HepG2 (cell line): ENCODE measurements at places on chromosomes 1 and 21. TPM values are rescaled to one million over a fixed set of nuclear protein-coding genes. Genes with fewer than 3 reads are reported as not detected.

DNA sequence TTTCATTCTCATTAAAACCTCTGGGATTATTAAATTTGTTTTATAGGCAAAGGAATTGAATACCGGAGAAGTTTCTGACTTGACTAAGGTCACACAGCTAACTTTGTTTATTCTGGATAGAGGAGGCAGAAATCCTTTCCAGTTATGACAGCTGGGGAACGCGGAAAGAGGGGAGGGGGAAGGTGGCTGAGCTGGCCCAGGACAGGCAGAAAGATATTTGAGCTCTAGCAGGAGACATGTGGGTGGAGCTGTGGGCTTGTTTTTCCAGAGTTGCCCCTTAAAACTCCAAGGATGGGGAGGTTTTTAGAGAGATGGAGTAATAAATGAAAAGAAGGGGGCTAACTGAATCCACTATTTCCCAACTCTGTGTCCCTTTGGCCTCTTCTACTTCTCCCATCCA is 27.8 kb downstream of the FOXD2 start:
- no peak for DNase-seq
- H3K27me3 ChIP-seq = no peaks in the 10 kb centered on the region; the same call in 1 of the 2 replicates
- no peak overlapping the region for H3K4me3 ChIP-seq

Gene PDC
- not detected in 2 replicates for total RNA-seq

Gene H3-3A
- 221 and 312 TPM in 2 replicates for total RNA-seq

Gene CCDC185
- not detected in 2 replicates for total RNA-seq

DNA sequence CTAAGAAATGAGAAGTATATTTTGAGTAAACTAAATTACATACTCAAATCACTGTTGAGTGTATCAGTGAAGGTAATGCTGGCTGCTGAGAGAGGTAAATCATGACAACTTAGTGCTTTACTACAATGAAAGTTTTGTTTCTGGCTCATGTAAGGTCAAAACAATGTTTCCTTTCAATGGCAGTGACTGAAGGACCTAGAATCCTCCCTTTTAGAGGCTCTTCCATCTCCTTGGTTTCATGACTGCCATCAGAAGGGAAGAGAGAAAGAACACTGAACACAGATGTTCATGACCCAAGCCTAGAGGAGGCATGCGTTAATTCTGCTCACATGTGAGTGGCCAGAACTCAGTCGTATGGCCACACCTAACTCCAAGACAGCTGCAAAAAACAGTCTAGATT is 130.6 kb downstream of the AKT3 start:
- no peaks in the 10 kb centered on the region for H3K4me1 ChIP-seq
- H3K4me3 ChIP-seq = no peak overlapping the region
- DNase-seq = no peak
- H3K27me3 ChIP-seq = no peaks in the 10 kb centered on the region
- no peaks in the 10 kb centered on the region for H3K36me3 ChIP-seq

- H3K36me3 ChIP-seq = peaks cover 66% of the 10 kb centered on the region
- no peak for DNase-seq
- H3K4me3 ChIP-seq = no peak overlapping the region
- H3K4me1 ChIP-seq = no peaks in the 10 kb centered on the region
- H3K27me3 ChIP-seq = no peaks in the 10 kb centered on the region
- H3K27ac ChIP-seq = no peak overlapping the region
Observed at GRCh38 chr1:162361349-162361748, 15.3 kb downstream of the SPATA46 start.

DNA sequence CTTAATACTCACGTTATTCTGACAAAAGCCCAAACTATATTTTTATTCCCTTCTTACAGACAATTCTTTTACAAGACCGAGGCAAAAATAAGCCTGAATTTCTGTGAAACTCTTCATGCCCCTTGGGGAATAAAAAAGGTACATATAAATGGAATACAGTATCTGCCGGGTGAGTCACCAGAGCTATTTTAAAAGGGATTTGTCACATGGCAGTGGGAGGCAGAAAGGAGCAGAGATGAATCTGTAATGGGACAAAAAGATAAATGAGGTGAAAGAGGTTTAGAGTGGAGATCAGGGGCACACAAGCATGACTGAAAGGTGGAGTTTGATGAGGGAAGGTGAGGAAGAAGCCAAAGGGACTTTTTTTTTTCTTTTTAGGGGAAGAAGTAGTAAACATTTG is 8.8 kb downstream of the XCL1 start:
- no peak overlapping the region for H3K27ac ChIP-seq
- no peaks in the 10 kb centered on the region for H3K4me1 ChIP-seq
- H3K27me3 ChIP-seq = no peaks in the 10 kb centered on the region
- DNase-seq = no peak
- H3K4me3 ChIP-seq = no peak overlapping the region

Gene ANXA9
- 23.9 and 29.9 TPM in 2 replicates for total RNA-seq

GRCh38 chr1:8004803-8005573 is 21.1 kb downstream of the ERRFI1 start:
- peak; percentile 89 for DNase-seq
- peaks cover 29% of the 10 kb centered on the region for H3K4me1 ChIP-seq
- no peaks in the 10 kb centered on the region; the same call in 1 of the 2 replicates for H3K36me3 ChIP-seq
- no peaks in the 10 kb centered on the region for H3K27me3 ChIP-seq

- no peaks in the 10 kb centered on the region; the same call in 1 of the 2 replicates for H3K4me1 ChIP-seq
- H3K36me3 ChIP-seq = no peaks in the 10 kb centered on the region
- no peak overlapping the region for H3K27ac ChIP-seq
- peak overlapping the region; percentile 34; the same call in 1 of the 2 replicates for H3K4me3 ChIP-seq
Observed at GRCh38 chr1:110606657-110607535, 738 bp upstream of the KCNA2 start.

DNA sequence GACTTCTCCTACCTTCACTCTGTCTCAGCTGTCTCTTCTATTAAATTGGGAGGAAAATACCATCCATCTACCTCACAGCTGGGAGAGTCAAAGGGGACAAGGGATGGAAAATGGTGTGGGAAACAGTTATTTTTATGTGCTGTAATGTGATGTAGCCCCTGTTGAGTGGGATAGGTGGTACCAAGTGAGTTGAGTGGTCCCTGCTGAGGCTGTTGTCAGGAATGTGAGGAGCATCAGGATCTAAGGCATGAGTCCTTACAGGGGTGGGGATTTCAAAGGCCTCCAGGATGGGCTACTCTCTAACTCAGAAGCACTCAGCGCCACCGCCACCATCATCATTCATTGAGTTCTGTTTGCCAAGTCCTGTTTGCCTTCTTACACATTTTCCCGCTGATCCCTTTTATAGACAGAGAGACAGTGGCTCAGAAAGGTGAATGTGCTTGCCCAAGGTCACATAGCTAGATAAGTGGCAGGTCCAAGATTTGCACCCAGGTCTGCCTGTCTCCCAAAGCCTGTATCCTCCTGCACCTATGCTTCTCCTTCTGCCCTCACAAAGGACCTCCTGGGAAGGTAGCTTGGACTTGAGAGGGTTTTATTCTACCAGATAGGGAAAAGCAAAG is 4.6 kb upstream of the ID3 start:
- H3K27ac ChIP-seq = peak overlapping the region; percentile 98
- H3K4me1 ChIP-seq = peaks cover 84% of the 10 kb centered on the region
- DNase-seq = peak; percentile 93

Gene CD1E
- not detected in 2 replicates for total RNA-seq

GRCh38 chr1:12001249-12001917 is 17.9 kb upstream of the MIIP start:
- no peaks in the 10 kb centered on the region for H3K27me3 ChIP-seq
- no peaks in the 10 kb centered on the region for H3K4me1 ChIP-seq
- peak; percentile 27 for DNase-seq
- H3K4me3 ChIP-seq = no peak overlapping the region
- H3K36me3 ChIP-seq = peaks cover 45% of the 10 kb centered on the region

- no peaks in the 10 kb centered on the region for H3K4me1 ChIP-seq
- H3K36me3 ChIP-seq = no peaks in the 10 kb centered on the region
- no peaks in the 10 kb centered on the region for H3K27me3 ChIP-seq
- no peak overlapping the region for H3K27ac ChIP-seq
Observed at GRCh38 chr1:95982711-95983110, 738.9 kb upstream of the PTBP2 start.

- peak within 1 kb of the TSS; percentile 65 for H3K4me3 ChIP-seq
- H3K27me3 ChIP-seq = no peaks in the 10 kb centered on the region
- DNase-seq = peak; percentile 52
- H3K27ac ChIP-seq = peak within 1 kb of the TSS; percentile 11
- H3K36me3 ChIP-seq = no peaks in the 10 kb centered on the region
Observed at GRCh38 chr1:208243967-208244916, at the start of gene PLXNA2. PLXNA2 (minus strand) TSS chr1:208244384; CDS start chr1:208217922, 26,462 bp downstream.

DNA sequence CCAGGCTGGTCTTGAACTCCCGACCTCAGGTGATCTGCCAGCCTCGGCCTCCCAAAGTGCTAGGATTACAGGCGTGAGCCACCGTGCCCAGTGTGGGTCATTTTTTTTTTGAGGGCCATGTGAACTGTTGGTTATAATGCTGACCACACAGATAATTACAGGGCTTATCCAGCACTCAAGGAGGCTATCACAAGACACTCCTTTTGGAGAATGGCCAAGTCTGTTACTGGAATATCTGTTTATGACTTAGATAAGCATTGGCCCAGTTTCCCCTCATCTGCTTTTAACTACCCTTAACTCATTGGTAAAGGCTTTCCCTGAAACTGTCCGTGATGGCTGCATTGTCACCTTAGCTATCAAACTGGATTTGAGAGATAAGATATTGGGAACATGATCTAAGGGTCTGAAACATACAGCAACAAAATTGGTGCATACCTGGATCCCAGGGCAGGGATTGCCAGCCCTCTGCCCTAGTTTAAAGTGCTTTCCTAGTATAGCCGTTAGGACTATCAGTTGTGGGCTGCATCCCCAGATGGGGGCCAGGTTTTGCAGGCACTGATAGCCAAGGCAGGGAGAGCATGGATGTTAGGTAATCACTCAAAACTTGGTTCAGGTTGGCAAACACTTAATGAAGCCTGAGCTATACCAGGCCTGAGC is 15.6 kb downstream of the SZT2 start:
- no peak overlapping the region for H3K27ac ChIP-seq
- DNase-seq = no peak
- H3K27me3 ChIP-seq = no peaks in the 10 kb centered on the region

GRCh38 chr21:15437883-15438282 is 291.9 kb upstream of the USP25 start:
- H3K36me3 ChIP-seq = no peaks in the 10 kb centered on the region
- no peak overlapping the region for H3K27ac ChIP-seq
- H3K27me3 ChIP-seq = no peaks in the 10 kb centered on the region

- H3K27me3 ChIP-seq = no peaks in the 10 kb centered on the region
- no peaks in the 10 kb centered on the region for H3K36me3 ChIP-seq
- no peak overlapping the region for H3K4me3 ChIP-seq
- H3K4me1 ChIP-seq = no peaks in the 10 kb centered on the region
- no peak overlapping the region for H3K27ac ChIP-seq
Observed at GRCh38 chr1:157595356-157595755, 2.5 kb downstream of the FCRL4 start.

- no peak overlapping the region for H3K4me3 ChIP-seq
- H3K27ac ChIP-seq = no peak overlapping the region
- no peaks in the 10 kb centered on the region for H3K36me3 ChIP-seq
- no peak for DNase-seq
- peaks cover 46% of the 10 kb centered on the region; the same call in 2 of the 3 replicates for H3K27me3 ChIP-seq
- H3K4me1 ChIP-seq = no peaks in the 10 kb centered on the region
Observed at GRCh38 chr1:215083383-215083961, 935 bp downstream of the KCNK2 start.

- no peak for DNase-seq
- no peaks in the 10 kb centered on the region; the same call in 2 of the 3 replicates for H3K27me3 ChIP-seq
- peaks cover 34% of the 10 kb centered on the region for H3K4me1 ChIP-seq
- H3K4me3 ChIP-seq = no peak overlapping the region
Observed at GRCh38 chr1:101030881-101031280, 5.3 kb upstream of the DPH5 start.

DNA sequence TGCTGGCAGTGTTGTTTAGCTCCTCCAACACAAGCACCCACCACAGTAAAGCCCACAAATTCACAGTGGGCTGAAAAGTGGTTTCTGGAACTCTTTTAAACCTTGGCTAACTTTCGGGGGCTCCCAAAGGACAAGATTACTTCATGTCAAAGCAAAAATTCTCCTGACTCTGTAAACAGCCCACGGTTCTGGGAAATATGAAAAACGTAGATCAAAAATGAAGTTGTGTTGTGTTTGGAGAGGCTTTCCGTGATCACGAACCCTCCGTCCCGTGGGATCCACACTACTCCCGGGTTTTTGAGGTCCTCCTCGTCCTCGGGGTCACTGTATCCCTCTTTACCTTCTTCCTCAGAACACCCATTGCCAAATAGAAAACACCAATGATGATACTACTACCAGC is 159.0 kb upstream of the RUNX1 start:
- peaks cover 23% of the 10 kb centered on the region; the same call in 2 of the 3 replicates for H3K27me3 ChIP-seq
- DNase-seq = no peak
- H3K4me1 ChIP-seq = peaks cover 14% of the 10 kb centered on the region
- H3K36me3 ChIP-seq = no peaks in the 10 kb centered on the region
- H3K4me3 ChIP-seq = no peak overlapping the region
- H3K27ac ChIP-seq = no peak overlapping the region

Gene ATP1A4
- total RNA-seq = not detected in 2 replicates

DNA sequence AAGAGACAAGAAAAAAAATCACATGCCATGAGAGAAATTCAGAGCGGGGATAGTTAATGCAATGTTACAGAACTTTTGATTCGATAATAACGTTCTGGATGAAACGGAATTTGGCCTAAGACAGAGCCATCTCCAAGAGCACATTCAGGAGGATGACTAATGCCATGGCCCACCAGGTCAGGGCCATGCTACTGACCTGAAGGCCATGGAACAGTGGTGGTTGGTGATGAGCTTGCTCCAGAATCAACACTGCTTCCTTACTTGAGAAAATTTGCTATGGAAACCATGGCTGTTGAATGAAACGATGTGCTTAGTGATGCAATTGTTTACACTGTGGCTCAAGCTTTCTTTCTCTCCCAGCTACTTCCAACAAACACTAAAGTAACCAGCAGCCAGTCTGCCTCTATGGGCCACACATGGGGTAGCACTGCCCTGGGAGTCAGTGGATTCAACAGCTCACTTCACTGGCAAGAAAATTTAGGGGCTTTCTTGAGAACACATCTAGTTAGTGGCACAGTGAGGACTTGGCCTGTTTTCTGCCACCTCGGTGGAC is 299.1 kb downstream of the PCP4 start:
- H3K27ac ChIP-seq = no peak overlapping the region
- no peaks in the 10 kb centered on the region for H3K36me3 ChIP-seq
- no peak for DNase-seq
- no peaks in the 10 kb centered on the region for H3K4me1 ChIP-seq
- H3K4me3 ChIP-seq = no peak overlapping the region

Gene TLCD4
- total RNA-seq = 11.9 and 14.5 TPM in 2 replicates

Gene CACHD1
- total RNA-seq = 0.11 TPM in 1 of 2 replicates, not detected in the other

DNA sequence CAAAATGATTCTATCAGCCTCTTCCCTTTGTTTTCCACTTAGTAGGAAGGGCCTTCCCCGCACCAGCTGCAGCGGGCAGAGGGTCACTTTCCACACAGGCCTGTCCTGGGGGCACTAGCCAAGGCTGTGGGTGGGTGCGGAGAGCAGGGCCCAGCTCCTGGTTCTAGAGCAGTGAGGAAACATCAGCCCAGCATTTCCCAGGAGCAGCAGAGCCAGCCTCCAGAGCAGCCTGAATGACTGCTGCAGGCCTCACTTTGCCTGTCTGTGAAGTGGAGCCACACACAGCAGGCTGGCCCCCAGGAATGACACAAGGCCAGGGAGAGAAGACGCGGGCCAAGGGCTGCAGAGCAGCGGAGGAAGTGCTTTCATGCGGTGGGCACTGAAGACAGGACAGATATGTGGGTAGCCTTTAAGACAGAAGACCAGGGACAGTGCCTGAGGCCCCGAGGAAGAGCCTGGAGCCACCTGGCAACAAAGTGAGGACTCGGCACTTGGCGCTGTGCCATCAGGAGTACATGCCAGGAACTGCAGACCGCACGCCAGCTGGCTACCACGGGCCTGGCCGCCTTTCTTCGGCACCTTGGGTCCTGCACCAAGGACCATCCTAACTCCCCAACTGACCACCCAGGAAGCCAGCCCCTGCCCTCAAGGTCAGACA is 42.0 kb downstream of the ACOT7 start:
- no peak overlapping the region for H3K27ac ChIP-seq
- H3K36me3 ChIP-seq = peaks cover 3% of the 10 kb centered on the region
- H3K4me3 ChIP-seq = no peak overlapping the region
- H3K4me1 ChIP-seq = peaks cover 50% of the 10 kb centered on the region
- no peak for DNase-seq
